ENCODE measurements at places on chromosomes 2 and 18.

GRCh38 chr18:39611381-39612100 lies 2045.9 kb upstream of the CELF4 start:
- DNase-seq = no peak

DNA sequence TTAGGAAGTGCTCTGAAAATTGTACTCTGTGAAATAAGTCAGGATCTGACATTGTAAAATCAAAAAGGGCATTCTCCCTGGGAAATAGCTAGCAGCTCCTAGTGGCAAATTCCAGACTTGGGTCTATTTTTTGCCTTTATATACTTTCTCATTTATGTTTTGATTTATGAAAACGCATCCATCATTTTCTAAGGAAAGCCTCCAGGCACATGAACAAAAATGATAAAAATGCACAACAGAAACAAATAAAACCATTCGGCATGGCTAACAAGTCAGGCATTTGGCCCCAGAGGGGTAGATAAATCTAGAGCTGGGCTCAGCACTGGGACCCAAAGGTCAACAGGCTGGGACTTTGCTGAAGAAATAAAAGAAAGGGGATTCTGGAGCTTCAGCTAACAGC lies 167.0 kb downstream of the BCL11A start:
- DNase-seq = no peak

DNA sequence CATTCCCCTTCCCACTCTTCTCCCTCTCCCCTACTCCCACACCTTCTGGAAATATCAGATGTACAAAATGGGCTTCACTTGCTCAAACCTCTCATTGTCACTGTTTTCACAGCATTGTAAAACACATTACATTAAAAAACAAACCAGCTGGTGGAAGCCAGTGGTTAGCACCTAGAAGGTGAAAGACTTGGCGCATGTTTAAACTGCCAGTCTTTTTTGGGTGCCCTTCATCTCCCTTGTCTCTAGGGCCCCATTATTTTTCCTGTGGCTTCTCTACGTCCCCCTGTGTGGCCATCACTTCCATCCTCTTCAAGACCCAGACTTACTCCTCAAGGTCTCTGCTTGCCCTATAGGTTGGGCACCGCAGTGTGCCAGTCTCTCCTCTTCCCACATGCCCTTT lies 34.9 kb downstream of the MGAT5 start:
- no peak for DNase-seq

- no peak for DNase-seq
Observed at GRCh38 chr2:12539776-12540562, 176.8 kb upstream of the TRIB2 start.

- DNase-seq = no peak
Observed at GRCh38 chr2:147560810-147561535, 283.9 kb upstream of the ACVR2A start.

GRCh38 chr2:42010743-42011298 lies 37.0 kb upstream of the PKDCC start:
- no peak for DNase-seq

- no peak for DNase-seq
Observed at GRCh38 chr2:133773854-133774653, 205.8 kb upstream of the NCKAP5 start.

GRCh38 chr18:23810396-23810795 lies 121.1 kb downstream of the LAMA3 start:
- DNase-seq = no peak

DNA sequence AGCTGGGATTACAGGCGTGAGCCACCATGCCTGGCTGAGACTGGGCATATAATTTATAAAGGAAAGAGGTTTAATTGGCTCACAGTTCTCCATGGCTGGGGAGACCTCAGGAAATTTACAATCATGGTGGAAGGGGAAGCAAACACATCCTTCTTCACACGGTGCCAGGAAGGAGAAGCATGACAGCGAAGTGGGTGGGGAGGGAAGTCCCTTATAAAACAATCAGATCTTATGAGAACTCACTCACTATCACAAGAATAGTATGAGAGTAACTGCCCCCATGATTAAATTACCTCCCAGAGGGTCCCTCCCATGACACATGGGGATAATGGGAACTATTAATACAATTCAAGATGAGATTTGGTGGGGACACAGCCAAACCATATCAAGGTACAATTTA lies 7.8 kb upstream of the LCLAT1 start:
- DNase-seq = no peak

GRCh38 chr2:98530114-98530513 lies 78.2 kb downstream of the COA5 start:
- no peak for DNase-seq

DNA sequence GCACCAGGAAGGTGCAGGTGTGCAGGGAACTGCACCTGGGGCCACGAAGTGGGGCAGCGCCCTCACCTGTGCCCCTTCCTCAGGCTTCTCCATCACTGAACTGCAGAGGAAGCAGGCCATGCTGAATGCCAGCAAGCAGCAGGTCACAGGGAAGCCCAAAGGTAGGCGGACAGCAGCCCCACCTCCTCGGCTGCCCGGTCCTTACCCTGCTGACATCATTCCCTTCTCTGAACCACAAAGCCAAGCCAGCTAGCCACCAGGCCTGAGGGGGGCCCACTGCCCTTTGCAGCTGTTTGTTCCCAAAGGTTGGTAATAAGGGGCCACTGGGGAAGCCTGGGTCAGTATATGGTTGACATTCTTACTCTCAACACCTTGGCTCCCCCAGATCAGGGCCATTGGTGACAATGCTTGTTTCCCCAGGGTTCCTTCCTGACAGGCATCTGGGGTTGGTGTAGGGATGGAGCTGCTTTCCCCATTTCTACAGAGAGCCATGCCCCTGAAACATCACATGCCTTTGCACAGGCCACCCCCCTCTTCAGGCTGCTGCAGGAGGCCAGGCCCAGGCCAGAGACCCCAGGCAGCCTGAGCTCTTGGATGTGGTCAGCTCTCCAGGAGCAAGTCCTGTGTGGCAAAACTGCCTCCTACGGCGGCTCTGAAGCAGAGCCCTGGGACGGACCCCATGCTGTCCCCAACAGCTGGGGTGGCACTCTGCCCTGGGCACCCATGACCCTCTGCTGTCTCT lies 47.8 kb downstream of the FAM168B start:
- DNase-seq = no peak

- DNase-seq = no peak
Observed at GRCh38 chr2:234867882-234868285, 83.9 kb upstream of the SH3BP4 start.

DNA sequence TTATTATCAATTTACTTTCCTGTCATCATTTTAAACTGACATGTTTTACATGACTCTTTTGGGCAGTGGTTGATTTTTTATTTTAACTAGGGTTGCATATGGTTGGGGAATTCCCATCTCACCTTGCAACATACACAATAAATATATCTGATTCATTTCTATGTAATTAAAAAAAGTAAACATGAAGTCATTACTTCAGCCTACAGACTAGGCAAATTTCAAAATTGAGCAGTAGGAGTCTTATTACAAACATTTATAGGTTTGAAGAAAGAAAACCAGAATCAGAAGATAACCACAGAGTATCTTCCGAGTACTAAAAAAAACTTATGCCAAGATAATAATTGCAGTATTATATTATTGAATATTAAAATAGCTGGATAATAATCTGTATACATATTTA lies 377.0 kb upstream of the VRK2 start:
- DNase-seq = no peak

- DNase-seq = no peak
Observed at GRCh38 chr2:36438449-36438977, 82.9 kb downstream of the CRIM1 start.

DNA sequence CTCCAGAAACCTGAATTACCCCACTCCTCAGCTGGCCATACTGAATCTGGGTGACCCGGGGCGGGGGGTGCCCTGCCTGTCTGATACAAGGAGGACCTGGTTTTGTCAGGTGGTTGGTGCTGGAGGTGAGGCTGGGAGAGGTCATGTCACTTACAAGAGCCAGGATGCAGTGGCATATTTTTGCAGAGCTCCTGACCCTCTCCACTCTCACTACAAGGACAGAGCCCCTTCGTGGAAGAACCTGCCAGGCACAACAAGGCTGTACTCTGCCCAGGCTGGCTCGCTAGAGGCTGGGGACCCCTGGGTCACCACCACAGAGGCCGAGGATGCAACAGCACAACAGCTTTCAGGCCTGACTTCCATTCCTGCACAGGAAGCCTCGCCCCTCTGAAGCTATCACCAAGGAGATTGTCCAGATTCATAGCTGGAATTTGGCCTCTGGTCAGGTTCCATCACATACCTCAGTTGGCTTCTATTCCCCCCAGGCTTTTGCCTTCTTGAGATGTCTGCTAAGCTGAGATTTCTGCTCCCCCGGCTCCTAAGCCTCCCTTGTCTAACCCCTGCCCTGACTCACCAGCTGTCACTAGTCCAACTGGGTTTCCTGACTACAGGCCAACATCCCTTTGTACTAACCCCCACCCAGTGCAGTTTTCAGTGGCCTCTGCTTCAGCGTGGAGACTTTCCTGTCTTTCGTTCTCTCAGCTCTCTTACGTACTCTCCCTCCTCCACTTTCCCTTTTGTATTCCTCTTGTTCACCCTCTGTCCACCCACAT lies 132.5 kb upstream of the EPAS1 start:
- no peak for DNase-seq

- DNase-seq = no peak
Observed at GRCh38 chr2:98911376-98912154, 24.5 kb downstream of the CRACDL start.

- no peak for DNase-seq
Observed at GRCh38 chr2:98374958-98375570, 28.8 kb downstream of the CNGA3 start.

GRCh38 chr2:109466674-109467575 lies 146.8 kb downstream of the SEPTIN10 start:
- no peak for DNase-seq

GRCh38 chr2:12251749-12252148 lies 465.0 kb upstream of the TRIB2 start:
- no peak for DNase-seq

DNA sequence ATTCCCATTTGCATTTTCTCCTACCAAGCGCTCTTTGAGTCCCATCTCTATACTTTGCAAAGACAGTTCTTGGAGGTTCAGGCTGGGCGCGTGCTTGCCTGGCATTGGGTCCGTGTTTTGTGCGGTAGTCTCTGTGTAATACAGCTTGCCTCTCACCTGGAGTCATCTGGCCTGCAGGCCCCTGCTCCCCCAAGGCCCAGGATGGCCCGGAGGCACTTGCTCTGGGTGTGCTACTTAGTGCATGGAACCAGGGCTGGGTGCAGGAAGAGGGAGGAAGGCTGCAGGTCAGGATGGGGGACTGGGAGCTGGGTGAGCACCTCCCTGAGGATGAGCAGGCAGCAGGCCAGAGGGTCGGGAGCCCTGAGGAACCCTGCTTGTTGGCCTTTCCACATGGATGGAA lies 220.9 kb downstream of the LDLRAD4 start:
- no peak for DNase-seq

DNA sequence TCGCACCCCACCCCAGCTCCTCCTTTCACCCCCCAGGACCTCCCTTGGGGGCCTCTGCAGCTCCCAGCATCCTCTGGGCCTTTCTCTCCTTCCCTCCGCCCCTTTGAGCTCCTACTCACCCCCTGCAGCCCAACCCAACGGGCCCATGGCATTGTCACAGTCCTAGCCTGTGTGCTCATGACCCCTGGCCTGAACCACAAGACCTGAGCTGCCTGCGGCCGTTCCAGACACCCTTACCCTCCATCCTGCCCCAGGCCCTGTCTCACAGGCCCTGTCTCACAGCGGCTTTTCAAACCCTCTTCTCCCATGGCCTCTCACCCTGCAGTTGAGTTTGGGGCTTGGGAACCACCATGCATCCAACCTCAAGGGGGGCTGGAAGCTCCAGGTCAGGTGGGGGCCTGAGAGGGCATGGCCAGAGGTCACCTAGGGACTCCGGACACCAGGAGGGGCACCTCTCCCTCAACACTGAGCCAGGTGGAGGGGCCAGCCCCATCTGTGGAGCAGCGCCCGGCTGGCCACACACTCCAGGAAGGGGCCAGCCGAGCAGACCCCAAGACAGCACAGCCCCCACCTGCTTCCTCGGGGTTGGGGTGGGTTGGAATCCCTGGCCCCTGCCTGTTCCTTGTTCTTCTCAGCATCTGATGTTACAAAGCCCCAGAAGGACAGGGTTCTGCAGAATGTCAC lies 6.9 kb downstream of the MAB21L4 start:
- no peak for DNase-seq

GRCh38 chr2:239305222-239305575 lies 95.6 kb downstream of the HDAC4 start:
- no peak for DNase-seq

- no peak for DNase-seq
Observed at GRCh38 chr2:230687498-230687897, 25.1 kb upstream of the CAB39 start.

GRCh38 chr2:227154986-227155774 lies 8.8 kb downstream of the COL4A4 start:
- DNase-seq = no peak

DNA sequence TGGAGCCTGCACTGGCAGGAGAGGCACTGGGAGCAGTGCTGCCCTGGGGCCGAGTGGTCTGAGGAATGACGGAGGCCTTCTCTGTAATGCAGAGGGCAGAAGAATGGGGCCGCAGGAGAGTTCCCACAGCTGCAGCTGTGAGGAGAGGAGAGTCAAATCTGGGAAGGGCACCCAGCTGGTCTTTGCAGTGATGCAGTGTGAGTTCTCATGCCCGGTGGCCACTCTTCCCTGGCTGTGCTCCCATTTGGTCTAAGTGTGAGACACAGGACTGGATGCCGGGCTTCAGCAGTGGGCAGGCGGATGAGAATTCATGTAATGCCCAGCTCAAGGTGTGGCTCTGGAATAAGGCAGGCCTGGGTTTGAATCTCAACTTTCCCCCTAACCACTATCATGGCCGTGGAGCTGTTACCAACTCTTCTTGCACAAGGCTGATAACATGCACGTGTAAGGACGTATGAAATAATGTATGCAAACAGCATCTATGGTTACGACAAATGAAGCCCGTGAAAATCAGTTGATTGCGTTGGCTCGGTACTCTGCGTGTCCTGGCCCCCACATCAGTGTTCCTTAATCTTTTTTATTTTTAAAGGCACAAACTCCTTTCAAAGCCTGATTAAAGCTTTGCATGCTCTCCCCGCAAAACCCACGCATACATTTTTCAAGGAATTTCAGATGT lies 71.6 kb downstream of the ACKR3 start:
- DNase-seq = no peak

DNA sequence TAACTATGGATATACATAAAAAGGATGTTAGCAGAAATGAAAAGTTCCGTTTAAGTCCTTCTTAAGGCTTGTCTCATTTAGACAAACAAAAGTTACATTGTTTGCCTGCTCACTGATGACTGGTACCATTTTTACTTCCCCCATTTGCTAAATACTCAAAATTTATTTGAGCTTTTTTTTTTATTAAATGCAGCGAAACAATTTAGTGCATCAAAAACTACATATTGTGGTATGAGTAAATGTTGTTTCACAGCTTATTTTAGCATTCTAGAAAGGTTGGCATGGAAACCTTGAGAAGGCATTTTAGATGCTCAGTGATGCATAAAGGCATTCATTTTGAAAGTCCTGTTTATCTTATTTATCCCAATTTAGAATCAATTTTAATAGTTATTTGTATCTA lies 100.0 kb downstream of the MAP2 start:
- no peak for DNase-seq

GRCh38 chr2:31581124-31581795 lies 522 bp upstream of the SRD5A2 start:
- DNase-seq = no peak

Measured in NT2/D1 (cell line).